ENCODE measurements at places on chromosomes 7 and 10.

DNA sequence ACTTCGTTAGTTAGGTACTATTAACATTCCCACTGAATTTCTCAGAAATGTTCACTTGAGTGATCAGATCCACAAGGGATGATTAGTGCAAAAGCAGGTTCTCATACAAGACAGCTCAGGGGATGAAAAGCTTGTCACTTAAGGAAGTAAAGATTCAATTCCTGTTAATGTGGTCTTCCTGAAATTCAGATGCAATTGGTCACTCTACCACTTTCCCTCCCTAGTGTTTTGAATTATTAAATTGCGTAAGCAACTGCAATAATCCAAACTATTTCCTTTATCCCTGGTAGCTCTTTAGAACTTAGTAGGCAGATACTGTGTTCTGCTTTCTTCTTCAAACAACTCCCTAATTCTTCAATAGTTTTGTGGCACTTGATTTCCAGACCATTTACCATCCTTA, 121.4 kb downstream of the MAGI2 start:
- DNase-seq, result no peak

DNA sequence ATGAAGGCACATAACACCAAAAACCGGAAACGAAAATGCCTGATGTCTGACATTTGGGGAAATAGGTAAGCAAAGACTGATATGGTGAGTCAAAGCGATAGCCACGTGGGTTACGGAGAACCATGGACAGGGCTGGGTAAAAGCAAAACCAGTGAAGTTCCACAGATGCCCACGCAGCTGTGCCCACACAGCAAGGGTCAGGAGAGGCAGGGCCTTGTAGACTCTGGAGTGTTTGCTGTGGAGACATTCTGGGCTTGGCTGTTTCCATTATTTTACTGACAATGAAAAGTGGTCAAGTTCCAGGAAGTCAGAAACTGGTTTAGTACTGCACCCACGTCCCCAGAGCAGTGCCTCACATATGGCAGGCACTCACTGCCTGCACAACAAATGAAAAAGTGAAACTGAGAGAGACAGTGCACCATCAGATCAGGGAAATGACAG, 148.7 kb downstream of the ZMYND11 start:
- no peak for DNase-seq

DNA sequence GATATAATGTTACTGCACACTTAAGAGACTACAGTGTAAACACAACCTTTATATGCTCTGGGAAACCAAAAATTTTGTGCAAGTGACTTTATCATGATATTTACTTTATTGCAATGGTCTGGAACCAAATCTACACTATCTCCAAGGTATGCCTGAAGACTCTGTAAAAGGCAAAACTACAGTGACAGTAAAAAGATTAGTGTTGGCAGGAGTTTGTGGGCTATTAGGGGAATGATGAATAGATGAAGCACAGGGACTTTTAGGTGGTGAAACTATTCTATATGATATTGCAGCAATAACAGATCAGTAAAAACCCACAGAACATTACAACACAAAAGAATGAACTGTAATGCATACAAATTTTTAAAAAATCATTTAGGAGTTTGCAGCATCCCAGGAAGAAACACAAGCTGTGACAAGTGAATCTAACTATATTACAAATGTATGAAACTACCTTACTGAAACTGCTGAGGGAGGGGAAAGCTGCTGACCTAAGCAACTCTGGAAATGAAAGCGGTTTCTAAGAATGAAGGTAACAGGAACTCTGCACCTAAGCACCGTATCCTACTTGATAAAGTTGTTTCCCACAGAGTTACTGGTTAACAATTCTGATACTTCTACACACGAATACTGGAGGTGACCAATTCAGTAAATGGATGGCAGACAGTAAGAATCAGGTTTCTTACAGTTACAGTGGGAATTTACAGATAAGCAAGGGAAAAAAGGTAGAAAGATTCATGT, 82.6 kb downstream of the ATE1 start:
- DNase-seq, result no peak

DNA sequence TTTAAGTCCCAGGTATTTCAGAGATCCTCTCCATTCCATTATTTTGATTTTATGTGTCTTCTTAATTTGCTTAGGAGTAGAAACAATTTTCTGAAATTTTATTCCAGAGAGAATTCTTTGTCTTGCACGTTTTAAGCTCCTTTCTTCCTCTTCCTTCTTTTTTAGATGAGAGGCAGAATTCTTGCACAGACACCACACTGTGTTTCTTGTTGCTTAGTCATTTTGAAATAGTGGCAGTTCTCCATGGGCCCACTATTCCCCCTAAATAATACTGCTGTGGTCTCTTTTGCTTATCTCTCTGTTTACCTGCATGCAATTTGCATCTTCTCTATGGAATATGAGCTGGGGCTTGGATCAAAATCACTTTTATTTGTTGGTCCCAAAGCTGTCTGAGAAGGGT, 54.3 kb upstream of the WAC start:
- no peak for DNase-seq

DNA sequence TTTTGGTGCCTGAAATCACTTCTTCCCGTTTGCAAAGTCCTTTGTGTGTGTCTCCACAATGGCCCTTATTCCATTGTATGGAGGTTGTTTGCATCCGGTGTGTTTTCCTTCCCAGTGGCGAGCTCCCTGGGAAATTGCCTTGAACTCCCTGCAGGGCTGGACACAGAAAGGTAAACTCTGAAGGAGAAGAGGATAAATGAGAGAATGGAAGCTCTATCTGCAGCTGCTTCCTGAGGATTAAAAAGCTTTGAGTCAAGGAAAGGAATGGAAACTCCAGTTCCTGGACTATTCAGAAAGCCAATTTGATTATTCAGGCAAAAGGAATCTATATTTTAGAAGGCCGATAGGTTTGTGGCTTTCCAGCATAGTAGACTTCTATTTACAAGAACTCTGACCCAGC, 4.4 kb upstream of the GRK5 start:
- no peak for DNase-seq

GRCh38 chr10:92789786-92790185, 58.5 kb upstream of the EXOC6 start:
- no peak for DNase-seq

DNA sequence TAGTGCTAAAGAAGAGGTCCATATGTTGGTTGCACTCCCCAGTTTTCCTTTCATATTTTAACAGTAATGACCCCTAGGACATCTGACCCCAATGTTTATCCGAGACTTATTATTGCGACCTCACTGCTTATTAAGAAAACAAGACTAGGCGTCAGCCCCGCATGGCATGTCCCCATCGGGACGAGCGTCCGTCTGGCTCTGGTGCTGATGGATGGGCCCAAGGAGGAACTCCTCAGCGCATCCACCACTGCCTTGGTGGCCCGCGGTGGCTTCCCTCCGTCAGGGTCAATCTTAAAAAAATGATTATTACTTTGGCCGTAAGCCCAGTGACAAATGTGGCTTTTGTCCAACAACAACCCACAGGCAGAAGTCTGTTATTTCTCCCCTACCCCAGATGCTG, 40.1 kb upstream of the CXCL12 start:
- no peak for DNase-seq

GRCh38 chr10:122458693-122459092, 2.7 kb upstream of the HTRA1 start:
- no peak for DNase-seq

DNA sequence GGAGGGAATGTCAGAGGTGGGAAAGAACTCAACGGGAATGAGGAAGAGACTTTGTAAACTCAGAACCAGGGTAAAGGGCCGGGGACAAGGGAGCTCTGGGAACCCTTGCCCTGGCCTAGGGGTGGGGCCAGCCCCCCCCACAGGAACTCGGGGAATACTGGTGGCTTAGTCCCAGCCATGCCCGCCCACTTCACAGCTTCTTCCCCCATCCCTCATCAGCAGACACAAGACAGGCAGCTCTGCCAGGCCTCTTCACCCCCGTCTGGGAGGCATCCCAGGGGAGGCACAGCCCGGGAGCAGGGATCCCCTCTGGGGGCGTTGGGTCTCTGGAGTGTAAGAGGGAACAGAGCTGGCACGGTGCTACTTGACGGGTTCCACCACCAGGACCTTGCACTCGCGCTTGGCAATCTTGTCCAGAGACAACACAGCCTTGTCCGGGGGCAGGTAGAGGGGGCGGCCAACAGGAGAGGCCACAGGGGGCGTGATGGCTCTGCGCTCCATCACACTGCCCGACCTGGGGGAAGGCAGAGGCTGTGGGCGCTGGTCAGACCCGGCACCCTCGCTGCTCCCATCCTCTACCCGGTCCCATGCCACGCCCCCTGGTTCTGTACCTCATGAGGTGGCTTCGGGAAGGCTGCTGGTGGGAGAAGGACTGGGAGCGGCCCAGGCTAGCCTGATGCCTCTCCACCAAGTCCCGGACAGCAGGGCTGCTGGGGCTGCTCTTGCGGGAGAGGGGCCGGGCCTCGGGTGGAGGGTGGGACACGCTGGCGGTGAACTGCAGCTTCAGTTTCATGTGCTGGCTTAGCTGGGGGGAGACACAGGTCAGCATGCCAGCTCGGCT, 3.7 kb downstream of the TRAPPC14 start:
- no peak for DNase-seq

- DNase-seq, result no peak
Measured at GRCh38 chr7:38806912-38807311, 102.1 kb downstream of the VPS41 start.

DNA sequence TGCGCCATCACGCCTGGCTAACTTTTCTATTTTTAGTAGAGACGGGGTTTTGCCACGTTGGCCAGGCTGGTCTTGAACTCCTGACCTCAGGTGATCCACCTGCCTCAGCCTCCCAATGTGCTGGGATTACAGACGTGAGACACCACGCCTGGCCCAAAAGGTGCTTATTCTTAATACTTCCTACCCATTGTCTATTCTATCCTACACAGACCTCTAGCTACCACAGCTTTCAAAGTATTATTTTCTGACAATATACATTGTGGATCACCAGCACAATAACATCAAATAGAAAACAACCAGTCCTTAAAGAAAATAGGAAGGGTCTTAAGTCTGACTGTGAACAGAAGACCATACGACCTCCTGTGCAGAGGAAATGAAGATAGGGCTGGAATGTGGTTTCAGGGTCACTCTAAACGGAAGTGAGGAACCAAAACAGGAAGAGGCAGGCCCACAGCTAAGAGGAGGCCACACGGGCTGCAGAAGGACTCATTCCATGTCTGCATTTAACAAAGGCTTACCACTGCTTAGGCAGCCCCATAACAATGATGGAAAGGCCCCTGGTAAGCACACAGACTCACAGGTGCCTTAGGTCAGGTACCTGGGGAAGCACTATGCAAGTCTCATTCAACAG, 115.2 kb downstream of the ZFAND4 start:
- no peak for DNase-seq

DNA sequence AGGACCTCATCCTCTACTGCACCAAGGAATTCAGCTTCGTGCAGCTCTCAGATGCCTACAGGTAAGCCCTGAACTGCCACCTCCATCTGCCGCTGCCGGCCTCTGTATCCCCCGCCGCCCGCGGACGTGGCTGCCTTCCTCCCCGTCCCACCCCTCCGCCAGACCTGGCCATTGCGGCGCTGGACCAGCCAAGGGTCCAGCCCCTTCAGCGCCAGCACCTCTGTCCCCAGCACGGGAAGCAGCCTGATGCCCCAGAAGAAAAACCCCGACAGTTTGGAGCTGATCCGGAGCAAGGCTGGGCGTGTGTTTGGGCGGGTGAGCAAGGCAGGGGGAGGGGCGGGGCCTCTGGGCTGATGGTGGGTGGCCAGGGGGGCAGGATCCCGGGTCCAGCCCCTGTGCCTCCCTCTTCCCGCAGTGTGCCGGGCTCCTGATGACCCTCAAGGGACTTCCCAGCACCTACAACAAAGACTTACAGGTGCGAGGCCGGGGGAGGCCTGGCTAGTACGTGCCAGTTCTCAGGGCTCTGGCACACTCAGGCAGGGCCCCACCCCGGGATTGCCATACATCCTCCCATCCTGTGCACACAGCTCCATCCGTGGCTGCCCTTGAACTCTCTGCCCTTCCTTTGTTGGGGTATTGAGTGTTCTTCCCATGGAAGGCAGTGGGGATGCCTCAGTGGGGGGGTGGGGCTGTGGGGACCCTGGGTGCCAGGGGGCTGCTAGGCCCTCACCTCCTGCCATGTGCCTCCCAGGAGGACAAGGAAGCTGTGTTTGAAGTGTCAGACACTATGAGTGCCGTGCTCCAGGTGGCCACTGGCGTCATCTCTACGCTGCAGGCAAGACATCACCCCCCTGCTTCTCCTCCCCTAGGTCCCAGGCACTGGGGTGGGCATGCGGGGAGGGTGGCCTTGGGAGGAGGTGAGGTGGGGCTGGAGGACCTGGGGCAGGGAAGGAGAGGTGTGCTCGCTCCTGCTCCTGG, 13.5 kb downstream of the ASL start:
- no peak for DNase-seq

- no peak for DNase-seq
Measured at GRCh38 chr7:20222219-20222828, 5.1 kb upstream of the MACC1 start.

DNA sequence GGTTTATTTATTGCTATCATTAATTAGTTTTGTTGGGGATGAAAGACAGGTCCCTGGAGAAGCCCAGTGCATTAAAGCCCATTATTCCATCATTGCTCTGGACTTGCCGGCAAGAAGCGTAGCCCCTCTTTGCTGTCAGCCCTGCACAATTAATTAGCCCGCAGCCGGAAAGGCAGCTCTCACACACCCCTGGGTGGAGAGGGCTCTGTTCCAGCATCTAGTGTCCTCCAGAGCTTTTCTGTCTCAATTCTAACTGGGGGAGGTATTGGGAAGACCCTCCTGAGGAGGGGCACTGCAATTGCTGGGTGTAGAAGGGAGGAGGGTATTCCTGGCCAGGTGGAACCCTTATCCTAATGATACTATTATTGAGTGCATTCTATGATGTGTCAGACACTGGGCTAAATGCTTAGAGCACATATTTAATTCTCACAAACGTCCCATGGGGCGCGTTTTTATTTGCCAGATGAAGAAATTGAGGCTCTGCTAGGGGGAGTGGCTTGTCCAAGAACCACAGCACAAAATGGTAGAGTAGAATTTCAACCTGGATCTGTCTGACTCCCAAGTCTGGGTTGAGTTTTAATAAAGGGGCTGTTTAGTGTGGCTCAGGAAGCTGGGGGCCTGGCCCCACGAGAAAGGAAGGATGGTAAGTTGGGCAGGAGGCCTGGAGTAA, 148.1 kb upstream of the PCBD1 start:
- no peak for DNase-seq

DNA sequence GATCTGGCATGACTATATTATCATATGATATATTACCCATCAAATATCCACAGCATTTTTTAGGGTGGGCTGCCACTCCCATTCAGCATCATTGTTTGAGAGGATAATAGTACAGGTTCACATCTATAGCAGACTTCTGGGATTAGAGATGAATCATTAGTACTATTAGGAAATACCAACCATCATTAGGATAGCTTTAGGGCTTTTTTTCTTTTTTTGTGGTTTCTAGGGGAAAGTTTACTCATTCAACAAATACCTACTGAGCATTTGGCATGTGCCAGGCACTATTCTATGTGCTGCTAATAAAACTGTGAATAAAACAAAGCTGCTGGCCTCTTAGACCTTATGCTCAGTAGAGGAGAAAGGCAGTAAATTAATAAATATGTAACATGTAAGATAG, 40.6 kb downstream of the NHLRC2 start:
- no peak for DNase-seq

DNA sequence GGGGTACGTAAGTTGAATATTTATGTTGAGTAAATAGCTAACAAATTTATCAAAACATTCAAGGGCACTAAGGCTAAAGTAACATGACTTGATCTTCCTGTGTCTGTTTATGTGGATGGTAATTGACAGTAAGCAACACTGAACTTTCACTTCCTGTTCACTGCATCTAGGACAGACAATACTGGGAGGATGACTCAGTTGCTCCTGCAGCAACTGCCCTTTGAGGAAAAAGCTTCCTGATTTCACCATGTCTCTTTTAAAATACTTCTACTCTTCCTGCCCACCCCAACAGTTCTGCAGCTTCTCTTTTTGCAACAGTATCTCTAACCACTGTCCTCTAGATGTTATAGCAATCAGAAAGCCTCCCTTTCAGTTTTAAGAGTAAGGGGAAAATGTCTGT, 76.6 kb upstream of the HGF start:
- DNase-seq, result no peak
